ENCODE measurements at places on chromosomes 7 and 10.

- DNase-seq = no peak
Measured at GRCh38 chr7:100640517-100641440, 573 bp downstream of the TFR2 start.

- no peak for DNase-seq
Measured at GRCh38 chr7:36317276-36317675, 72.4 kb upstream of the ANLN start.

- DNase-seq = no peak
Measured at GRCh38 chr7:140902303-140902953, 22.3 kb downstream of the BRAF start.

DNA sequence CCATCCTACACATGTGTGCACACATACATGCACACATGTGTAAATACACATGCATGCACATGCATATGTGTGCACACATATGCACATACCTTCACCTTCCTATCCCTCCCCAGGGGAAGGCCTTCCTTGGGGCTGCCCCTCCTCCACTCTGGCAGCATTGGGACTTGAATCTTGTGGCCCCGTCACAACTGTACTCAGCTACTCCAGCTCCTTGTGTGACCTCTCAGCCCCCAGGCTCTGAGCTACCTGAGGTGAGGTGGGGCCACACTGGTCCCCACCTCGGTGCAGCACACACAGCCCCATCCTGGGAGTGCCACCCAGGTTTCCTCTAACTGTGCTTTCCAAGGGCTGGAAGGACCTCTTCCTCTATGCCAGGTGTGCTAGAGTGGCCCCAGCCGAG is 116.0 kb downstream of the LHPP start:
- no peak for DNase-seq

DNA sequence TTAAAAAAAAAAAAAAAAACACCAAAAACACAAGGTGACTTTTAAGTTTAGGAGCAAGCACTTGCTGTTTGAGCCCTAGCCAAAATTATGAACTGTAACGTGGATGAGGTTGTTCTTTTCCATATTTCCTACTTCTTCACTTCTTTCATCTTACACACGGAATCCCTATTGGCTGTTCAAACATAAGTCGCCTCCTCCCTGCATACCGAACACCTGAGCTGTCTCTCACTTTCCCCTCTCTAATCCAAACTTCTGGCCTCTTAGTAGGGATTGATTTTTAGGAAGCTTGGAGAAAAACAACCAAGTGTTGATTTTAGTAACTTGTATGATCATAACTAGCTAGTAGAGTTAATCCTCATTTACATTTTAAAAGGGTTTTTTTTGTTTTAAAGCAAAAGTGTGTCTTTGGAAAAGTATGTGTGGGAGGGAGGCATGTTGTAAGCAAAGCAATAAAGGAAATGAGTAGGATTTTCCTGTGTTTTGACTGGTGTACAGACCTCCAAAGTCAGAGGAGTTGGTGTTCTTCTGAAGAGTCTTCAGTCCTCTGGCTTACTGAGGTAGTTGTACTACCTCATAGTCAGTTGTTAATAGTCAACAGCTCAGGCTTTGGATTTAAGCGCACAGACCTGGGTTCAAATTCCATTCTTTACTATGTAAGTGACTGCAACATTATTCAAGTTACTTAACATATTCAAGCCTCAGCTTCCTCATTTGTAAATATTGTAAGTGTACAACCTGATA is 39.3 kb downstream of the RABGEF1 start:
- DNase-seq = no peak
